AG20443 (cell line): ENCODE measurements at places on chromosomes 2 and 18.

DNA sequence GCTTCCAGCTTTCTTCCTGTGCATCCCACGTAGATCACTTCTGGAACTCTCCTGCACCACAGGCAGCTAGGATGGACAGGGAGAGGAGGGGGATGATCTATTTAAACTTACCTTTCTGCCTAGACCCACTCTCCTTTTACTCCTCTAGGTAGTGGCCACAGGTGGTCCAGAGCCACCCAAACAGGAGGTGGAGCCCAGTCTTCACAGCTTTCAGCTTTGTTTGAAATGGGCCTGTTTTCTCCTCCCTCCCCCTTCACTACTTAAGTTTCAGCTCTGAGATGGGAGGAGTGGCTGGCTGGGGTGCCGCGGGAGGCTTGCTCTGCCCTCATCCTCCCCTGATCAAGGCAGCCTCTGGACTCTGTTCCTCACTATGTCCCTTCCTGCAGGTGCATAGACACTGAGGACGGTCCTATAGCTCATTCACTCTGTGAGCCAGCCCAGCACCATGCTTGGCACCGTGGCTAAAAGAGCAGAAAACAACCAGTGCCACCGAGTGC, 12.6 kb upstream of the CELF4 start:
- DNase-seq, result no peak

DNA sequence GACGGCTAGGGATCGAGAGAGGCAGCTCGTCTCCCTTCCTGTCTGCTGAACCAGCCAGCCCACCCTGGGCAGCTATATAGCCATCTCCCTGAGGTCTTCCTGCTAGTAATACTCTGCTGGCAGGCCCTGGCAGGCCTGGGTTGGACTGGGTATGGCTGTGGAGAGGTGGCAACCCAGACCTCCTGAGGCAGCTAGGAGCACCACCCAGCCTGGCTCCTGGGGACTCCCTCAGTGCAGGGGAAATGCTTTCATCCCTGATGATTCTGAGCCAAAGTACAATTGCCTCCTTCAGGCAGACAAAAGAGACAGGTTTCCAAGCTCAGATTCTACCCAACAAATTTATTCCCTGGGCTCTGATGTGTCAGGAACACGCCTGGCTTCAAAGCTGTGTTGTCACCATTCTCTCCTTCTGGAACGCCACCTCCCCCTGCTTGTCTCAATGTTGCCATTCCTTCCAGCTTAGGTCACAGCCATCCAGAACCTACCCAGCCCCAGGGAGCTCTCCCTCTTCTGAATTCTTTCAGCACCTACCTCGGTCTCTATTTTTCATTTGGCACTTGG, 4.7 kb upstream of the DNAJB2 start:
- DNase-seq, result peak; percentile 92

DNA sequence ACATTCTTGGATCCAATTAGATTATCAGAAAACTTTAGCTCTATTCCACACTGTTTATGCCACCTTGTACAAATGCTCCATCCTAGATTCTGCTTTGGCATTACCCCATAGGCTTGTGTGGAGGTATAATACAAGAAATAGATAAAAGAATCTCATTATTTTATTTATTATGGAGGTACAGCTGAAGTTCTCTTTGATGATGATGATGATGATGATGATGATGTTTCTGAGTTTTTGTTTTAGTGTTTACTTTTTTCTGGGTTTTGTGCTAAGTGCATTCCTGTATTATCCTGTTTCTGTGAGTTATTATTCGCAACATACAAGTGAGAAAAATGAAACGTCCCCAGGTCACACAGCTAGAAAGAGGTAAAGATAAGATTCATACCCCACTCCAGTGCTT, 43.4 kb downstream of the ANXA4 start:
- no peak for DNase-seq

GRCh38 chr2:40360652-40361051, 91.2 kb downstream of the SLC8A1 start:
- DNase-seq, result no peak

GRCh38 chr2:187549193-187549592, 5.0 kb downstream of the TFPI start:
- no peak for DNase-seq

DNA sequence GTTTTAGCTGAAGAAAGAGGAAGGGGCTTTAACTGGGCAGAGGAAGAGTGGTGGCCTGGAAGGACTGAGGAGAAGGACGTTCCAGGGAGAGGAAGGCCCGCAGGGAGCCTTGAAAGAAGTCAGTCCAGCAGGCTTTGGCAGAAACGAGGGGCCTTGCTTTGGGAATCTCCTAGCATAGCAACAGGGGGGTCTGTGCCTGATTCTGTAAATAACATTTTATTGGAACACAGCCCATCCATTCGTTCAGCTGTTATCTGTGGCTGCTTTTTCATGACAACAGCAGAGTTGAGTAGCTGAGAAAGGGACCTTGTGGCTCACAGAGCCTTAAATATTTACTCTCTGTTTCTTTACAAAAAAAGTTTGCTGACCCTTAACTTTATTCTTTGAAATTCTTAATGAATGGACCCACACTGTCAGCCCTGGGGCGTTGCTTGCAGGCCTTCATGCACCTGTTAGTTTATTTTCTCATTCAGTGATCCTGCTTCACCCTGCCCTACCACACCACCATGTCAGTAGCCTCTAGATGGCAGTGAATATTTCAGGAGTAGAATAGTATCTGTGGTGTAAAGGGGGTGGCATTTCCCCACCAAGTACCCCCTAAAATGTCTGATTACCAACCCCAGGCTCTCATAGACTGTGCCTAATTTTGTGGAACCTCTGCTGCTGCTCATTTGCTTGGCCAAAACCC, 61.0 kb downstream of the MGAT5 start:
- DNase-seq, result no peak

GRCh38 chr2:147204102-147204501, 640.7 kb upstream of the ACVR2A start:
- peak; percentile 83 for DNase-seq
